Osteocyte (in vitro differentiated cells): ENCODE measurements at places on chromosomes 13 and 19. TPM values are rescaled to one million over a fixed set of nuclear protein-coding genes. Genes with fewer than 3 reads are reported as not detected.

The S1PR5 gene
- 0.83 and 1.8 TPM in 2 replicates for total RNA-seq

The EDDM13 gene
- not detected in 2 replicates for total RNA-seq

GRCh38 chr13:20217168-20217567, 15.0 kb downstream of the GJB6 start:
- DNase-seq: no peak

- DNase-seq: no peak
Observed at GRCh38 chr13:20129076-20129475, 31.8 kb downstream of the GJA3 start.

DNA sequence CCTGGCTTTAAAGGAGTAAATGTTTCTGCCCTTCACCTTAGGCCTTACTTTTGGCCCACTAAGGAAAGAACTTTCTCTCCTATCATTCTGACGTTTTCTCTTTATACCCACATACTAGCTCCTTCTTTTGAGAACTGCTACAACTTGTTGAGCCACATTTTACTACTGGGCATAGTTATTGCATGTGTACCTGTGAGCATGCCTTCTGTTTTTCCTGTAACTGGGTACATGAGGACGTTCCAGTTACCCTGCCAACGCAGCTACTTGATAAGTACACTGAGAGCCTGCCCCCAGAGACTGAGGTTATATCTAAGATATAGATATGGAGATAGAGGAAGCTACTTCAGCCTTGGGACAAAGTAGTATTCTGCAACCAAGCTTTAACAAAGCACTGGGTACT, 3.5 kb downstream of the CCDC169 start:
- no peak for DNase-seq

The PPAN gene
- total RNA-seq: 34.4 and 40.9 TPM in 2 replicates

DNA sequence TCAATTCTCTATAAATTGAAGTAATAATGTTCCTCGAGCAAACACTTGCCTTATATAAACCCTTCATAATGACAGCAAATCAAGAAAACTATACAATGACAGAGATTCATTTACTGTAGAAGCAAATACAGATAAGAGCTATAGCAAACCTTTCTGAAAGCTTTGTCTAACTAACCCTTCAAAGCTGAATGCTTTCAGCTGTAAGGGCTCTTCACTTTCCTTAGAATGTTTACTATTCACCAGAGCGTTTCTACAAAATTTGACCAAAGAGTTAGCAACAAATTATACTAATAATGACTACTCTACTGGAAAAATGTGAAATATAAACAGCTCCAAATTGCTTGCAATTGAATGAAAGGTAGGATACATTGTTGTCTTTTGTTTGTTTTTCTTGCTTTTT, 218.1 kb downstream of the SLITRK5 start:
- DNase-seq: no peak

DNA sequence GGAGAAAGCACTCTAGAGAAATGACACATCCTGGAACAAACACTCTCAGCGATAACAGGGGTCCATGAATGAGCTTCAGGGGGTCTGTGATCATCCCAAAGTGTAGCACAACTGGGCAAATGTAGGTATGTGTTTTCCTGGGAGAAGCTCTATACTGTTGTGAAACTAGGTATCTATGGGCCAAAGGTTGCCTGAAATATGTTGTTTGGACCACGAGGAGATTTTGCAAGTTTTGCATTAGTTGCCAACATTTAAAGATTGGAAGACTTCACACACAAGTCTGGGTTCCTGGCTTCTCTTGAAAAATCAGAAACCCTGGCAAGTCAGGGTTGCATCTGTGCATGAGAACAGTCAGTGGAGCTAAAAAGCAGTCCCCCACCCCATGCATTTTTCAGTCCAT, 26.7 kb upstream of the POU2F2 start:
- DNase-seq: no peak

GRCh38 chr13:75757336-75757735, 121.2 kb downstream of the LMO7 start:
- DNase-seq: no peak

DNA sequence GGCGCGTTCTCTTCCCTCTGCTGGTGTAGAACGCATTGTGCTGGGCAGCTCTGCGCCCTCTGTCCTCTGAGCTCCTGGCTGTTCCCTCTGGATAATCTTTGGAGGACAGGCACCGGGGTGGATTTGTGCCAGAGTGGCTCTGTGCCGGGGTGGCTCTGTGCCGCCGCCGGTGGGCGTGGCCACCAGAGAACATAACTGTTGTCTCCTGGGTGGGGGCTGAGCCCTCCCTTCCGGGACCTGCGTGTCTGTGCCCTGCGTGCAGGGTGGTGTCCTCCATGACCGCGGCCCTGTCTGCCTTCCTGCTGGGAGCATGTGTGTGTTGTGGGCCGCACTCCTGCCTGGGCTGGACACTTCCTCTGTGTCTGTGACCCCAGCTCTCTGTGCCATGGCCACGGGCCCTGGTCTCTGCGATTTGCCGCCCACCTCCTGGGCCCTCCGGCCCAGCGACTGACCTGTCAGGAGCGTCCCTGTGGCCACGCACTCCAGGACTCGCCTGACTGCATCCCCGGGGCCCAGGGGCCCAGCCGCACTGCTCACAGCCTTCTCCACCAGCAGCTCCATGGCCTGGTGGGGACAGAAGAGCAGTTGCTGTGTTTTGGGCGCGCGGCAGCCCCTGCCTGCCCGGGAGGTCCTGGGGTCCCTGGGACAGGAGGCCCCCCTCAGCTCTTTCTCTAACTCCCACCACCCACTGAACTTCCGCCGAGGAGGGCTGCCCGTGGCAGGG, 22.4 kb upstream of the MATK start:
- DNase-seq: no peak

DNA sequence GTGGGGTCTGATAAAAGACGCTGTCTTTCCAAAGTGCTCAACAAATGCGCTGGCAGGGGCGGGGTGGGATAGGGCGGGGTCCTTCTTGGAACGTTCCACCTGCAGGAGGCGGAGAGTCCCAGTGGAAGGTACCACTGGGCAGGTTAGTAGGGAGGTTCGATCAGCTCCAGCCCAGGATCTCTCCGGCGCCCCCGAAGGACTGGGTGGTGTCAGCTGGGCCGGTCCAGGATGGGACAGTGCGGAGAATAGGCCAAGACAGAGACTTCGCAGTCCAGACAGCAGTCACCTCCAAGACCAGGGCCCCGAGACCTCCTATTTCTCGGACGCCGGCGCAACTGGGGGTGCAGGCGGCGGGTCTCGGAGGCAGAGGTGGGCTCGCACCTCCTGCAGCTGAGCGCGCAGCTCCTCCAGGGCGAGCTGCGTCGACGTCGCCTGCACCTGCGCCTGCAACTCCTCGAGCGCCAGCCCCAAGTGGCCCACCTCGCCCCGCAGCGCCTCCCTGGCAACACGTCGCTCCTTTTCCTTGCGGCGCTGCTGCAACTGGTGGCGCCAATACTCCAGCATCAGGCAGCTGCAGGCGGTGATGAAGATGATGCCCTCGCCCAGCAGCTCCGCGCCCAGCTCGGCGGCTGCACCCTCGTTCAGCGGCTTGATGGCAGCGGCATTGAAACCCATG, 21.6 kb downstream of the VASP start:
- no peak for DNase-seq

The KPNA3 gene
- 39.9 and 42.6 TPM in 2 replicates for total RNA-seq

DNA sequence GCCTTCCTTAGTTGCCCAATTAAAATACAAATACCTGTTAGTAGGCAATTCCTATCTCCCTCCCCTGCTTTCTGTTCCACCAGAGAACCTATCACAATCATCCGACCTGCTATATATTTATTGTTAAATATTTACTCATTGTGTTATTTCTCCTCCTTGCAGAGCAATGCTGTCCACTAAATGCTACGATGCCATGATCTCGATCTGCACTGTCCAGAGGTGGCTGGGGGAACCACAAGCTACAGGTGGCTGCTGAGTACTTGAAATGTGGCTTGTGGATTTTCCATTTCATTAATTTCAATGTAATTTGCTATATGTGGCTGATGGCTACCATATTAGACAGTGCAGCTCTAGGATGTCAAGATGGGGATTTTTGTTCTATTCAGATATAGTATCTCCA, 5.1 kb downstream of the KLK6 start:
- no peak for DNase-seq
